ENCODE measurements at places on chromosomes 12 and 14. TPM values are rescaled to one million over a fixed set of nuclear protein-coding genes. Genes with fewer than 3 reads are reported as not detected.

- no peak for DNase-seq
Observed at GRCh38 chr12:207804-208203, 6.2 kb downstream of the SLC6A12 start.

- no peak for DNase-seq
Observed at GRCh38 chr12:67469666-67470065, 178.9 kb upstream of the DYRK2 start.

- DNase-seq: no peak
Observed at GRCh38 chr14:71704210-71704609, 228.0 kb upstream of the RGS6 start.

GRCh38 chr12:104651811-104652210 is 195.1 kb downstream of the CHST11 start:
- DNase-seq: no peak

- no peak for DNase-seq
Observed at GRCh38 chr14:21825845-21826244, 152.2 kb upstream of the OR4E1 start.

DNA sequence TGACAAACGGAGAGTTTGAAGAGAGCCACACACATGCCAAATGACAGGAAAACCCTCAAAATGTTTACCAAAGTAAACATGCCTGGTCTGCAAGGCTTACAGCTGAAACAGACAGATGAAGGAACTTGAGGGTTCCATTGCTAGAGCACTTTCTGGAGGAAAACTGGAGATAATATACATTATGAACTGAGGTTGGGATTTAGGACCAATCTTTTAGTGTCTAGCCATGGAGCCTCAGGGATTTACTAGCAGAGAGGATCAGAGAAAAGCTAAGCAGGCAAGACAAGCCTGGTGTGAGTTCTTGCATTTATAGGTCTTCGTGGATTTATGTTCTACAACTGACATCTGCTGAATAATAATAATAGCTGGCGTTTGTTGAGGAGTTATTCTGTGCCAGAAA is 205.3 kb downstream of the AEBP2 start:
- DNase-seq: no peak

DNA sequence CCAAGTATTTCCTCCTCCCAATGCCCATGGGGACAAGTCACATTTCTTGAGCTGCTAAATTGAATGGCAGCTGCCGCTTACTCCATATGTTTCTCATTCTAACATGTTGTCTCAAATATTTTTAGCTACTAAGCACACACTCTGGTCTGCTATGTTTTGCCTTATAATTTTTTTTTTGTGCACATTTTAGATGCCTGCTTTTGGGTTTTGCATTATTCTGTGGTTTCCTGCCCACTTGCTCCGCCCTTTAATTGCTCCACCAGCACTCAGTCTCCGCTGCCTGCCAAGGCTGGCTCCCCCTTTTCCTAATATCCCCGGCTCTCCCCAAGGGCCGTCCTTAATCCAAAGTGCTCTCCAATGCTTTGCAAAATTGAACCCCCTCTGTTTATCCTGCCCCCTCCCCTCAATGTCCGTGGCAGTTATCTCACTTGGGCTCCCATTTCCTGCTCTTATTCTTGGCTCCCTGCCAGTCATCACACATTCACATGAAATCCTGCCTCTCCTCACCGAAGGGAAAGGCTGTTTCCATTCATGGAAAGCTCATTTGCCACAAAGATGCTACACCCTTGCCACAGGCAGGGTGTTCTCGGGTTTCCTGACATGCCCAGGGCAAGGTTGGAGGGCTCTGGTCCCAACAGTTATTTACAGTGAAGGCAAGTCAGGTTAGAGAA is 79.4 kb downstream of the C12orf75 start:
- no peak for DNase-seq

DNA sequence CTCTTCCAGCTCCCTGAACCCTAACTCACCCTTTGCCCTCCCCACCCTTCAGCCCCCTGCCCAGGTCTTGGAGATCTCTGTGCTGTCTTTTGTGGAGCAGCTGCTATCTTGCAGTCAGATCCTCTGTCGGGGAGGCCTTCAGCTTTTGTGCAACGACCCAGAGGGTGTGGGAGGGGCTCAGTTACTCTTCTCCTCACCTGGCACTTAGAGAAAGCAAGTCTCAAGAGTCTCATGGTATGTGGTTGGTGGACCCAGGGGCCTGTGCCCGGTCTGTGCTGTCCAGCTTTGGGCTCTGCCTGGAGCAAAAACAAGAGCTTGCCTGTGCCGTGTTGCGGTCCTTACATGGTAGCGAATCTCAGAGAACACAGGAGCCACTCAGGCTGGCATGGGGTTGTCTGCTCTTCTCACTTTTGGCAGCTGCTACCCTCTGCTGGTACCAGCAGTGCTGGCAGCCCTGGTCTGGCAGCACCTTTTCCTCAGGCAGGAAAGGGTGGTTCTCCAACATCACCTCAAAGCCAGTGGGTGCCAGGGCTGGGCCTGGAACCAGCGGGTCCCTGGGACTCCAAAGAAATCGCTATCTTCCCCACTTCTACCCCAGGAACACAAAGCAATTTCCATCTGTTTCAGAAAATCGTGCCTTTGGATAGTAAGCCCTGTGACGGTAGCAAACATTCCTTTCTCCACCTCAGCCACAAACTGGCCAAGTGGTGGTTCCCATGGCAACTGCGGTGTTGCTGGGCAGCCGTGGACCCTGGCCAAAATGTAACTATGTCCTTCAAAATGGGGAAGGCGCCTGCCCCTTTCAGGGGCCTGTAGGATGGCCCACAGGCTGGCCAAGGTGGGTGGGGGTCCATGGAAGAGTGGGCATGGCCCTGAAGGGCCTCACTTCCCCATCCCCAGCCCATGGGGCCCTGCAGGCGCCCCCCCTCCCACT is 90.0 kb downstream of the RIN3 start:
- no peak for DNase-seq

GRCh38 chr12:91140026-91140931 is 29.0 kb upstream of the LUM start:
- no peak for DNase-seq

GRCh38 chr14:102863381-102863780 is 59.1 kb upstream of the AMN start:
- no peak for DNase-seq

GRCh38 chr14:75993567-75994041 is 8.0 kb downstream of the IFT43 start:
- DNase-seq: no peak

- DNase-seq: no peak
Observed at GRCh38 chr14:21748869-21749303, 75.3 kb upstream of the OR4E1 start.

- DNase-seq: no peak
Observed at GRCh38 chr12:62885242-62885641, 49.7 kb downstream of the PPM1H start.

- no peak for DNase-seq
Observed at GRCh38 chr12:85076688-85077430, 40.7 kb downstream of the LRRIQ1 start.

GRCh38 chr14:85288041-85288440 is 241.9 kb upstream of the FLRT2 start:
- DNase-seq: no peak

GRCh38 chr12:96549341-96549740 is 60.0 kb downstream of the CFAP54 start:
- DNase-seq: no peak

- no peak for DNase-seq
Observed at GRCh38 chr12:24360057-24360456, 410.6 kb upstream of the SOX5 start.

DNA sequence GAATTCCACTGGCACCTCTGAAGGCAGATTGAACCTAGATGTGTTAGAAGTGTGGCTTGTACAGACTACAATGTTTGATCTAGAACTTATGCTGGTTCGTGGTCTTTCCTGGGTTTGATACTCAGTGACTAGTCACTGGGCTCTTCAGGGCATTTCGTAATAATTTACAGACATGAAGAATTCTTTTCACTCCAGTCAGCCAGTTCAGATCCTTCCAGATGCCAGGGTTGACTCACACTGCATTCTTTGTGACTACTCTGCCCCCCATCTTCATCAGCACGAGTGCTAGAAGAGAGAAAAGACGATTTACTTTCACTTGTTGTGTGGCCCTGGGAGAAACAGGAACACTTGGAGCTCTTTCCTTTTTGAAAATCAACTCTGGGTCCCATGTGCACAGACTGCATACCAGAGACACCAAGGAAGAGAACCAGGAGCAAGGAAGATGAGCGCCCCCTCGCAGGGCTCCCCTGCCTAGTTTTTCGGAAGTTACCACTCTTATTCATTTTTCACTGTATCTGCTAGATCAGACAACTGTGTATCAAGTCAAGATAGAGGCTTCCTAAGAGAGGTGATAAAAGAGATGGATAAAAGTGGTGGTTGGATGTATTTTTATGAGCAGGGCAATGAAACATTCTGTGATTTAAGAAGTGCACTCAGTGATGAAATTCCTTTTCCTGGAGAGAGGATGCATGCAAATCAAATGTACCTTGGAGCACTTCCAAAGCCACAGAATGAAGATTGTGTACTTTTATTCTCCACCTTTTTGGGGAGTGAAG is 33.5 kb upstream of the EVL start:
- no peak for DNase-seq

DNA sequence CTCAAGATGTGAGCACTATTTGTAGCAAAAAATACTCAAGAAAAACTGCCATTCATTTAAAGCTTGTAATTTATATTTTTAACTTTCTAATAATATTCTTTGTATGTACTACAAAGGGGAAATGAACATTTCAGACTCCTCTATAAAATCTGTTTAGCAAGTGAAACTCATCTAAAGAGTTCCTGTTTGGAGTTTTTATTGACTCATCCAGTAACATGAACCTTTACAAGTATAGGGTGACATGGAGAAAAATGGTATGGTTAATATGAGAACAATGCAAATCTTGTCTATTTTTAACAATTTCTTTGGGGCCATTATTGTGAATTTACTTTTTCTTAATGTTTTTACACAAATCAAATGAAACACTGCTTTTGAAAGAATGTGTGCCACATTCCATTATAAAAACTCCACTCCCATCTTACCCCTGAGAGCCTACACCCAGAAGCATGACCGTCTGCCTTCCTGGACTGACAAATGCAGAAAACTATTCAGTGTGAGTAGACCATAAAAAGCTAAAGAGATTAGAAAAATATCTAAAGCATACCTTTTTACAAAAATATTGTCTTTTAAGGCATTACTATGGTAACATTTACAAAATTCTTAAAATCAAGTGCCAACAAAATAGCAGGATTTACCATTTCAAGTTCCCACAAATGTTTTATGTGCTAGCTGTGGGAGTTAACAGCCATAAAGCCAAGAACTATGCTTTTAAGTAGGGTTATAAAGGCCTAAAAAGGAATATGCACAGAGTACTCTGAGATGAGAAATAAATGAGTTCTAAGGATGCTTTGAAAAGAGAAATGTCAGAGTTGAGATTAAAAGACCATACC is 144.0 kb downstream of the ADAMTS20 start:
- no peak for DNase-seq

DNA sequence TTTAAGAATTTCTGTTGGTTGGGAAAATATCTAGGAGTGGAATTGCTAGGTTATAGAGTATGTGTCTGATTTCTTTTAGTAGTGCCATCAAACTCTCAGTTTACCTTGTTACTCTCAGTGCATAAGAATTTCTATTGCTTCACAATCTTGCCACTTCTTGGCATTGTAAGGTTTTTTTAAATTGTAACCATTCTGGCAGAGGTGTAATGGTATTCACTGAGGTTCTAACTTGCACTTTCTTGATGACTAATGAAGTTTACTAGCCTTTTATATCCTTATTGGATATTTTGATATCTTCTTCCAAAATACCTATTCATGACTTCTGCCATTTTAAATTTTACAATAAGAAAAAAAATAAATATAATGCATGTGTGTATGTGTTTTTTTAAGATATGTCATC is 478.0 kb downstream of the NAV3 start:
- no peak for DNase-seq

- no peak for DNase-seq
Observed at GRCh38 chr14:58238252-58239243, 6.1 kb upstream of the PSMA3 start.

DNA sequence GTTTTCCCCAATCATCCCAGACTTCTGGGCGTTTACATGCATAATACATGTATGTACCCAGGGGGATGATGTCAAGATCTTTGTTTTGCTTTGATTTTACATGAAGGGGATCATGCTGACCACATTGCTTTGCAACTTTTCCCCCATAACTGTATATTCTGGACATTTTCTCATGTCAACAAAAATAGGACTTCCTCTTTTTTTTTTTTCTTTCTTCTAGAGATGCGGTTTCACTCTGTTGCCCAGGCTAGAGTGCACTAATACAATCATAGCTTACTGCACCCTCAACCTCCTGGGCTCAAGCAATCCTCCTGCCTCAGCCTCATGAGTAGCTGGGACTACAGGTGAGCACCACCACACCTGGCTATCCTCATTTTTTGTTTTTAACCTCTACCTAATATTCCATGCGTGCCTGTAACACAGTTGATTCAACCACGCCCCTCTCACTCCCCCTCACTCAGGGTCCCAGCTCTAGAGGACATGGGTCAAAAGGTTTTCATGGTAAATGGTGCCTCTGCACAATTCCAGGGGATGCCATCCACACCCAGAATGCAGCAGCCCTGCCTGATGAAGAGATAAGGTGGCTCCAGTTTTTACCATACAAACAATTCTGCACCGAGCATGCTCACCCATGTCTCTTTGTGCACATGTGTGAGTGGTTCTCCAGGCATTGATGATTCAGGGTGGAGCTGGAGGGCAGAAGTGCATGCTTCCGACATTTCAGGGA is 32.0 kb upstream of the CIPC start:
- no peak for DNase-seq

Gene AQP5
- total RNA-seq: not detected

Gene SERPINA12
- total RNA-seq: not detected

Gene EIF2B1
- 164 TPM for total RNA-seq

Gene FSCB
- total RNA-seq: not detected

Gene CAPZA3
- not detected for total RNA-seq

Gene WSCD2
- not detected for total RNA-seq

Gene PTCSC3
- total RNA-seq: not detected

Gene SLC39A5
- total RNA-seq: not detected

Gene MYH6
- total RNA-seq: not detected

Gene CD27
- 0.50 TPM for total RNA-seq

Gene APOF
- total RNA-seq: not detected

Data from omental fat pad (tissue), 4 donors.